Aorta (tissue), 5 donors: ENCODE measurements at places on chromosomes 5 and 9. TPM values are rescaled to one million over a fixed set of nuclear protein-coding genes. Genes with fewer than 3 reads are reported as not detected.

The SRA1 gene
- total RNA-seq, result 23.7 TPM

The LCN1 gene
- total RNA-seq, result not detected

The C9orf153 gene
- total RNA-seq, result 1.3 TPM

The ABITRAM gene
- total RNA-seq, result 8.3 TPM

The PAPPA gene
- 16.6 TPM for total RNA-seq

The SLC25A48 gene
- total RNA-seq, result 1.1 TPM

The OBP2B gene
- total RNA-seq, result not detected

The ANKRD33B gene
- 4.9 TPM for total RNA-seq

The HAVCR1 gene
- total RNA-seq, result 1.8 TPM

The LRRC19 gene
- not detected for total RNA-seq

The RECK gene
- total RNA-seq, result 28.9 TPM

The CXXC5 gene
- total RNA-seq, result 40.0 TPM
